Endothelial cell of umbilical vein (primary cell): ENCODE measurements at places on chromosomes 12 and 14. TPM values are rescaled to one million over a fixed set of nuclear protein-coding genes. Genes with fewer than 3 reads are reported as not detected.

The C12orf56 gene
- total RNA-seq, result not detected in 2 replicates

The EDDM3A gene
- total RNA-seq, result not detected in 2 replicates

The RDH16 gene
- total RNA-seq, result 0.09 and 0.29 TPM in 2 replicates

The DHRS1 gene
- total RNA-seq, result 18.0 and 20.0 TPM in 2 replicates

The C3AR1 gene
- total RNA-seq, result 0.21 and 0.22 TPM in 2 replicates

The DPY19L2 gene
- total RNA-seq, result 1.6 and 2.3 TPM in 2 replicates
